ENCODE measurements at places on chromosomes 12 and 14.

DNA sequence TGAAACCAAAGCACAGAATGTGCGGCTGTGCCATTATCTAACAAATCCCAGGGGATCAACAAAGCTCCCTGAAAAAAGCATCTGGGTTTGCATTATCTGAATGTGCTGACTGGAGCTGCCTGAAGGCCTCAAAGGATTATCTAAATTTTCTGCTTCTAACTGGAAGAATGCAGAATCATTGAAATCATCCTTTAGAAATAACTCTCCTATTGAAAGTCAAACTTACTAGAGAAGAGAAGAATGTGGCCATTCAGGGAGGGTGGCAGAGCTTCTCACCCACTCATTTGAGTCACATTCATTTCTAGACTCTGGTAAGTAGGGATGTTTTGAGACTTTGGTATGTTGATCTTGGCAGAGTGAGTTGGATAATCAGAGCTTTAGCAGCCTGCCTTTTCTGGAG is 220.6 kb upstream of the RGS6 start:
- DNase-seq: no peak

GRCh38 chr12:6189028-6189427 is 11.2 kb upstream of the CD9 start:
- no peak for DNase-seq

GRCh38 chr12:46368684-46369083 is 3.9 kb downstream of the SLC38A2 start:
- no peak for DNase-seq

- no peak for DNase-seq
Observed at GRCh38 chr12:96338852-96339471, 61.3 kb downstream of the CDK17 start.

GRCh38 chr12:111444314-111444924 is 38.7 kb downstream of the SH2B3 start:
- DNase-seq: no peak

DNA sequence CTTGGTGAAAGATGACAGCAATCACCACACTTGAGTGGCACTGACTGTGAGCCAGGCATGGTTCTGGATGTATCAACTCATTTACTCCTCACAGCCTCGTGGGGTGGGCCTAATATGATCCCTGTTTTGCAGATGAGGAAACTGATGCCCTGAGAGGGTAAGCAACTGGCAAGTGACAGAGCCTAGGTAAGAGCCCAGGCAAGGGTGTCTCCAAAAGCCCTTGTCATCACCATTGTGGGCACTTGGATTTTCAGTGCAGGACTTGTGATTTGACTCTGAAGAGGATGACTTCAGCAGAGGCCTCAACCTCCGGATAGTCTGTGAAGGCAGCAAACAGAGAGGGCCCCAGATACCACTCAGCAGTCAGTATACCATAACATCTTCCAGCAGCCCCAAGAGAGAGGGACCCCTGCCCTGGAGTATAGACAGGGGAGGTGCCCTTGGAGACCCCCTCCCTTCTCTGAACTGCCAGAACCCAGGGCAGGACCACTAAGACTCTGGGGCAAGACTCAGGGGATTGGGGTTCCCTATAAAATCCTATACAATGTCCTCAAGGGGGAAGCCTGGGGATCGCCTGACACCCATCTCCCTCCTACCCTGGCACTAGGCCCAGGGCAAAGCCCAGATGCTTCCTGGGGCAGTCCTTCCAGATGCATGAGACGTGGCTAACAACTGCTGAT is 7.1 kb upstream of the KRT5 start:
- peak; percentile 77 for DNase-seq

- DNase-seq: no peak
Observed at GRCh38 chr14:32300136-32300535, 29.0 kb upstream of the AKAP6 start.

- no peak for DNase-seq
Observed at GRCh38 chr14:79318371-79318770, 892.9 kb downstream of the DIO2 start.

- DNase-seq: no peak
Observed at GRCh38 chr14:91089958-91090535, 23.8 kb upstream of the DGLUCY start.

DNA sequence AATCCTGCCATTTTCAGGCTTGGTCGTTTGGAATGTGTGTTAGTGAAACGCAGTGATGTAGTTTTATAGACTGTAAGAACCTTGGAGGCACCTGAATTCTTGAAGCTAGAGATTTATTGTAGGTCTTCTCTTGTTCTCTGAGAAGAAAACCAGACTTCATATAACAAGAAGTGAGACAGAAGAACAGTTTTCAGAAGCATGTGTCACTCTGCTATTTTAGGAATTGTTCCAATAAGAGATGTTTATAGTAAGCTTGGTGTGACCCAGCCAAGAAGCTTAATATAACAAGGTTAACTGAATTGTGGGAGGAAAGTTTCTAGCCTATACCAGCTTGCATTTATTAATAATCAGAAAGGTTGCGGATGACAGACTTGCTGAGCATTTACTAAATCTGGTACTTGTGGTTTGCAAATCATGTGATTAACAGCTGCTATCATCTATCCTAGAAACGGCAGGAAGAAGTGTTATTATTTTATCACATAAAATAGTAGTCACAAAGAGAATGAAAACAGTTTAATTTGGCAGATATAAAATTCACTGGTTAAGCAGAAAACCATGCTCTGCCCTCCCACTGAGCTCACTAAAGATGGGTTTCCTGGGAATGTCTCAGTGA is 49.2 kb upstream of the BCAT1 start:
- no peak for DNase-seq

DNA sequence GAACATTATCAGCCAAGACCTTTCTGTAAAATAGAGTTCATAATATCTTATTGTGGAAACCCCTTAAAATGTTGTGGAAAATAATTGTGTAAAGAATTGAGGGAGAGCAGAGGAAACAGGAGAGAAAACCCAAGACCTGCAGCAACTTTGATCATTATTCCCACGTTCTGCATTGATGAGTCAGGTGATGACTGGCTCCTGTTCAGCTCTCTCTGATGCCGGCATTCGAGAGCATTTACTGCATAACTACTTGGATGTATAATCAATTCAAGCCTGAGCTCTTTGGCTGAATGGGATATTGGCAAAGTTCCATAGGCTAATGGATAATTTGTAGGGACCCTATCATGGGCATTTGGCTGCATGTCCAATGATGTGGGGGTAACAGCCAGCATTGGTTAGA is 176.3 kb upstream of the ARID2 start:
- DNase-seq: no peak

- no peak for DNase-seq
Observed at GRCh38 chr12:3473844-3474243, 17.2 kb upstream of the PRMT8 start.

DNA sequence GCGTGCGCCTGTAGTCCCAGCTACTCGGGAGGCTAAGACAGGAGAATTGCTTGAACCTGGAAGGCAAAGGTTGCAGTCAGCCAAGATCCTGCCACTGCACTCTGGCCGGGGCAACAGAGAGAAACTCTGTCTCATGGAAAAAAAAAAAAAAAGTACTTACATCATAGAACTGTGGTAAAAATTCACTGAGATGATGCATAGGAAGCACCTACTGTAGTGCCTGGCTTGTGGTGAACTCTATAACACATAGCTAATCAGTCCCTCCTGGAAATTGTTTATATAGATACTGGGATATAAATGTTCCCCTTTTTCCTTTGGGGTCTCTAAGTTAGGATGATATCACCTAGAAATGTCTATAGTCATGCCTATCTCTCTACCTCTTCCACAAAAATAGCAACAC is 89.7 kb upstream of the CPM start:
- no peak for DNase-seq

DNA sequence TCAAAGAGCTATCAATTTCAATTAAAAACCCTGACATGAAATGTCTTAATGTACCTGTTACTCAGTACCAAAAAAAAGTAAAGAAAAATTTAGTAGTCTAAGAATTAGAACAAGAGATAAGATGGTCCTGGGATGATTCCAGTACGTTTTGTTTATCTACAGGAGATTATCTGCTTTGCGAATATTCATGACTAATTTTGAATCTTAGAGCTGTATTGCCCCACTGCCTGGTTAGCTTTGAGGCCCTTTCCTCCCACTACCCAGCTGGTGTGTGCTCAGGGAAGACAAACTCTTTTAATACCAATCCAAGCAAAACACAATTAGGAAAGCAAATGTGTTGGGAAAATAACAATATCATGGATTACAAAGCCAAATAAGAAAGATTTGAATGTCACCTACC is 263.5 kb downstream of the FOXG1 start:
- no peak for DNase-seq

- DNase-seq: no peak
Observed at GRCh38 chr12:94916663-94917062, 86.8 kb downstream of the NDUFA12 start.

GRCh38 chr14:50398189-50398580 is 1.5 kb upstream of the CDKL1 start:
- no peak for DNase-seq

DNA sequence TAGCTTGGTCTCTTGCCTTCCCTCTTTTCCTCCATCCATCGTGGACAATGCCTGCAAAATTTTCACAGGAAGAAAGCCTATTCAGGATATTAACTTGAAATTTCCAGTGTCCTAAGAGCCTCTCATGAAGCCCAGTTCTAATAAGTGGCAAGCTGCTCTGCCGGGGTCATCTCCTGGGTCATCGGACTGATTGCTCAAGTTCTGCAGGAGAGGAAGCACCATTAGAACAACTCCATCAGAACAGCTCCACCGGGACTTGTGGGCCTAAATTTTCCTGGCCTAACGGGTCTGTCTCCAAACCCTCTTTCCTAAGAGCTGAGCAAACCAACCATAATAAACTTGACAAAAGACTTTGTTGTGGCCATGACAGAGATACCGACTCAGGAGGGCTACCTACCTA is 13.9 kb downstream of the ERG28 start:
- DNase-seq: no peak

DNA sequence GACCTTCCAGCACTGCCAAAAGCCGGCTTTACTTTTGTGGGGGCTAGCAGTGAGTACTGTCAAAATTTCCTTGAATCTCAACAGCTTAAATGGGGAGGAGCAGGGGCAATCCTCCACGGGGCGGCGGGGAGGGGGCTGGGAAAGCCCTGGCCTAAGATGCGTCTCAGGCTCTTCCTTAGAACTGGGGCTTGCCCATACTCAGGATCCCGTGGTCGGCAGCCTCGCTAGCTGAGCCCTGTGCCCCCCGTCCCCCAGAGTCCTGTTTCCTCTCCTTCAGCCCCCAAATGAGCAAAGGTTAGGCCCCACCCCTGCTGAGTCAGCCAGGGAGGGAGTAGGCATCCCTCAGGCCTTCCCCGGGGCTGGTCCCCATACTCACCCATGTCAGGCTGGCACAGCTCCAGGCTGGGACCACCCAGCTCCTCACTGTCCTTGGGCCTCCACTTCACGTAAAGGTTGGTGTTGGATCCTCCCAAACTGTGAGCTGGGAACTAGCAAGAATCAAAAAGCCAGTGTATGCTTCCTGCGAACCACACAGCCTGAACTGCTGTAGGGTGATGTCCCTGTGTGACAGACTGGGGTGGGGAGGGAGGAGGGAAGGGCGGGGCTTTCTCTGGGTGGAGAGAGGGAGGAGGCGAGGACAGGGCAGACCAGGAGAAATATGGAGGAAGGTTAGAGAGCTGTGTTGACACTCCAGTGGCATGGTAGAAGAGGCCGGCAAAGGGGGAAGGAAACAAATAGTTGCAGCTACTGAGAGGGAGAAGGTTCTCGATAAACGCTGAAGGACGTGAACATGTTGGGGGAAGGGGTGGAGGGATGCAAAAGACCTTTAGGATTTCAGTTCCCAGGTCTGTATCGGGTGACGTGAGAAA is 5.9 kb upstream of the BAZ2A start:
- DNase-seq: no peak

DNA sequence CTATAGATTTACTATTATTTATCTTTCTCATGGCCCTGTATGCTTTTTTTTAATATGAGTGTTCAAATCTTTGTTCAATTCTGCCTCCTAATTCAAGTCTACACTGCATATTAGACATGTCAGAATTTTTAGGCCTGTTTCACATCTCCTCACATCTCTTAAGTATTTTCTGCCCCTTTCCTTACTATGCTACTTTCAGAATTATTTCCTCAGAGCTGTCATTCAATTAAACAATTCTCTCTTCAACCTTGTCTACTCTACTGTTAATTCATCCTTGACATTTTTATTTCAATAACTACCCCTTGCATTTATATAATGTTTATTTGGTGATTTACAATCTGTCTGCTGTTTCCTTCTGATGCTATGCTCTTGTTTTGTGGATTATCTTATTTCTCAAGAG is 91.1 kb downstream of the CAPZA3 start:
- no peak for DNase-seq

- no peak for DNase-seq
Observed at GRCh38 chr12:19021646-19022045, 107.9 kb upstream of the PLEKHA5 start.

DNA sequence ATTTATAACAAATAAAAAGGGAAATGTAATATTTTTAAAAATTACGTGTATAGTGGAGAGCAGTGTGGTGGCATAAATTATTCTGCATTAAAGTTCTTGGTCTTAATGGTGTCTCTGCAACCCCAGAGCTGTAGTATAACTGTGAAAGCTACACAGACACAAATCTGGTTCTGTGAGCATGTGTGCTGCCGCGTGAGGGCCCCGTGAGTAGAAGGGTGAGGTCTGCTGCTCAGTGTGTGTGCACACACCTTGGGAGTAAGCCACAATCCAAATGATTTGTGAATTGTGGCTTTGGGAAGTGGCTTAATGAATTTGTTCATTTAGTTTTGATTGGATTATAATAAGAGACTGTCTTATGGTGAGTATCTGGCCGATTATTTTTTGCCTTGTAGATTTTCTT is 16.8 kb downstream of the PELI2 start:
- DNase-seq: no peak

DNA sequence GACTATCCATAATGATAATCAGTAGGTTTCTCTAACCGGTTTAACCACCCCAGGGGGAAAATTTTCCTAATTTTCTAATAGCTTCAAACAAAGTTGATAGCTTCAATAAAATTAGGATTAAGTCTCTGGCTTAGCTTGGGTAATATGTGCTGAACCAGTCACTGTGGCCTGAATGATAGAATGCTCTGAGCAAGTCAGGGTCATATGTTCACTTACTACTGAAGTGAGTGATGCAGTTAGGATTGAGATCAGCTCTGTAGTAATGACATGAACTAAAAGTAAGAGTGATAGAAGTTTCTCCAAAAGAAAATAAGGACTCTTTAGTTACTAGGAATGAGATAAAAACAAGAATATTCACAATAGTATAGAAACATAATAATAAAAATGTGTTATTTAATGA is 32.6 kb downstream of the ETNK1 start:
- DNase-seq: no peak

- DNase-seq: no peak
Observed at GRCh38 chr12:76124456-76124855, 40.0 kb upstream of the NAP1L1 start.

DNA sequence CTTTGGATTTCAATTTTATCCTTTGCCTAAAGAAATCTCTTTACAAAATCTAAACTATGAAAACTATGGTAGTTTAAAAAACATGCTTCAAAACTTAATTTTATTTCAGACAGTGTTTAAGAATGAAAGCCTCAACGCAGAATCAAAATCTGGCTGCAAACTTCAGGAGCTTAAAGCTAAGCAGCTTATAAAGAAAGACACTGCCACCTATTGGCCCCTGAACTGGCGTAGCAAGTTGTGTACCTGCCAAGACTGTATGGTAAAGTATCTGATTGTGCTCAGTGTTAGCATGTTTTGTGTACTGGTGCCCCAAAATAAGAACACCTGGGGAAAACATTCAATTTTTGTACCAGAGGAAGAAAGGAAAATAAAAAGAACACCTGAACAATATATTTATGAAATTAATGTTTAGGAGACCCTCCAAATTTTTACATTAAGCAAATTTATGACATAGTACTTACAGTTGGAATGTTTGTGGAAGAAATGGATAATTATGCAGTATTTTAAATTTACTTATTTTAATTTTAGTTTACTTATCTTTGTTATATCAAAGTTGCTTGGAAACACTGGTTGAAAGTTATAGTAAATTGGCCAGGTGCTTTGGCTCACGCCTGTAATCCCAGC is 12.2 kb downstream of the UBR7 start:
- no peak for DNase-seq
